ENCODE measurements at places on chromosomes 12 and 14.

DNA sequence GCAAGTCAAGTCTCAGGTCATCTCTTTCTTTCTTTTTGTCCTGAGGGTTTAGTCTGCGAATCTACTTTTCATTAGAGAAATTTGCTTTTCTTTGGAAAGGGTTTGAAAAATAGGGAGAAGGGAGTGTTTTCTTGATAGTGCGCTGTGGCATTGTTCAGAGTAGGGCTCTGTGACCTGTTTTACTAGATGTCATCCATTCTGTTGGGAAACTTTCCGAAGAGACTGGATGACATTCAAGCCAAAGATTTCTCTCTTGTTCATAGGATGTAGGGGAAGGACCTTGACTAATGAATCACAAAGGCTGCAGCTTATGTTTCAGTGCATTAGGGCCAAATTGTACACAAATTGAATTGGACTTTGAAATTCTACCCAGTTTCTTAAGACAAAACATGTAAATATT lies 14.7 kb downstream of the DLST start:
- no peak for DNase-seq

DNA sequence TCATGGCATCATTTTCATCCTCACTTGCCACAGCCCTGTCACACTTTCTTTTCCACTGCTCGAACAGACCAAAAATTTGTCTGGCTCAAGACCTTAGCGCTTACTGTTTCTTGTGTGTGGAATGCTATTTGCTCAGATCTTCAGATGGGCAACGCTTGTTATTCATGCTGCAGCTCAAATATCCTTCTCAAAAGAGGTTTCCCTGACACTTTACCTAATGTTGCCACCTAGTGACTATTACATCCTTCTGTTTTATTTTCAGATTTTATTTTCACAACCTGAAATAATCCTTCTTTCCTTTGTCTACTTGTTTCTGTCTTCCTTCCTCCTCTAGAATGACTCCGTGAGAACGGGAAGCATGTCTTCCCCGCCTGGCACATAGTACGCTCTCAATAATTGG lies 5.6 kb downstream of the FBXO33 start:
- no peak for DNase-seq

DNA sequence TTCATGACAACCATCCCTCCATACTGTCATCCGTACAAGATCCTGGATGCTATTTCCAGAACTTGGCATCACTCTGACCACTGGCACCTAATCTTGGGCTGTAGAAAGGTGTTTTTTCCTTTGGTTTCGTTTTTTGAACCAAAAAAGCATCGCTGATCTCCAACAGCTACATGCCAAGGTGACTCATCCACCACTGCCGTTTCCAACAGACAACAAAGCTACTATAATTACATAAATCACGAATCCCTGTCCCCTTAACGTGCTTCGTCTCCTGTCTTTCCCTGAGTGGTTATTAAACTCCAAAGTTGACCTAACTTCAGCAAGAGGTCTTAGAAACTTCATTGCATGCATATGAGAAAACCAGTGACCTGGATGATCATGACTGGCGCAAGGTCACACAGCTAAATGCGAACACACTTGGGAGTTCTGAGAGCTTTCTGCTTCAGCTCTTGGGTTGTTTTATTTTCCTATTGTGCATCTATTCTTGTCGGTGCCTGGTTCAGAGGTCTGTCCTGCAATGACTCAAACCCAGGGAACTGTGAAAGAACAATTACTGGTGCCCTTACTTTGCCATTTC lies 99.9 kb downstream of the PPM1H start:
- DNase-seq, result no peak

- no peak for DNase-seq
Observed at GRCh38 chr12:59055204-59055860, 135.0 kb upstream of the LRIG3 start.

DNA sequence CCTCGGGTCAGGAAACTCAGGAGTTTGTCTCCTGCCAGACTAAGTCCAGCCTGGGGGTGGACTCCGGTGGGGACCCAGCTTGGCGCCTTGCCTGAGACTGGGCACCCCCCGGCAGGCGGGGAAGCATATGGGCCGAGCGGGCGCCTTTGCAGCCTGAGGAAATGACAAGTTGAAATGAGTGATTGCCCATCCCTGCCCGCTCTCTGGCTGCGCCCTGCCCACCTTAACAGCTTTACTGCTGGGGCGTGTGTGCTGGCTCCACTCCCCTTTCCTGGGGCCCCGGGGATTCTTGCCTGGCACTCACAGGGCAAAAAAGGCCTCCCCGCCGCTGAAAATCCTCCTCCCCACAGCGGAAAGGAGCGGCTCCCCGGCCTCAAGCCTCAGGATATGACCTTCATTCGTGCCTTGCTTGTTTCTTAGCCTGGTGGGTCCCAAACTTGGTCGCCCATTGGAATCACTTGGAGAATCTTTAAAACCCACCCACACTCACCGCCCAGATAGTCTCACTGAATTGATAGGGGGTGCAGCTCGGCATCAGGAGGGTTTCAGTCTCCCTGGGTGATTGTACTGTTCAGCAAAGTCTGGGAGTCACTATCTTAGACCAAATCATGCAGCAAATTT lies 1.5 kb downstream of the RFLNA start:
- DNase-seq, result no peak

GRCh38 chr14:70924521-70924920 lies 17.3 kb downstream of the PCNX1 start:
- no peak for DNase-seq

- DNase-seq, result no peak
Observed at GRCh38 chr14:55814873-55815272, 234.9 kb downstream of the KTN1 start.

GRCh38 chr12:122306407-122306806 lies 40.1 kb upstream of the VPS33A start:
- no peak for DNase-seq

DNA sequence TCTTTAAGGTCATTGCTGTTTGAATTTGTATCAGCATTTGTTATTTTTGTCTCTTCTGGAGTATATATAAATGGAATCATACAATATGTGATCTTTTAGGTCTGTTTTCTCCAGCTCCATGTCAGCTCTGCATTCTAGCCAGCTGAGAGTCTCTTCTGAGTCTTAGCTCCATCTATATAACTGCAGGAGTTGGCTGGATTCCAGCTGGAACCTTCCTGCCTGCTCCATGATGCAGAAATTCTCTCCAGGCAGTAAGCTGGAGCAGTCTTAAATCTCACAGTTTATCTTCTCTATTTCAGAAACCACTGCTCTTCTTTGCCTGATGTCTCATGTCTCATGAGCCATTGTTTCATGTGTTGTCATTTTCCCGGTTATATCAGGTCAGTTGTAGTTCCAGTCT lies 827.6 kb downstream of the NRXN3 start:
- DNase-seq, result no peak

- no peak for DNase-seq
Observed at GRCh38 chr12:115380546-115381120, 696.7 kb upstream of the TBX3 start.

DNA sequence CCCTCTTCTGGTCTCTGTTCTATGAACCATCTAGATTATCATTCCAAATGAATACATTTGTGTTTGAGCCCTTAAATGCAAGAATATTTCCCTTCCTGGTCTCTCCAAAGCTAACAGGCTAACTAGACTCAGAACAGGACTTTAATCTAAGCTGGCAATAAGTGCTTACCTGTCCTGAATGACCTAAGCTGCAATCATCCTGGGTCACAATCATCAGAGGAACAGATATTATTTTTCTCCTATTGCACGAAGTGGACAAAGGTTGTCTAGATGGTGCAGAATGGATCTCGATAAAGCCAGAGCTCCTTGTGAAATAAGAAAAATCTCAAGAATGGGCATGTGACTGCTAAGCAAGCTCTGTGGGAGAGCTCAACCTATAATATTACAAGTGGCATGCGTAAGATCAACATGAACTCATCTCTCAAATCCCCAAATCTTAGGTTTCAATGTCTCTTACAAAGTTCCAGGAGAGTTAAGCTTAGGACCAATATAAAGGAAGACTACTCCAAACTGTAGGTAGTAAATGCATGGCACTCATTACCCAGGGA lies 10.6 kb upstream of the NUMB start:
- DNase-seq, result no peak

DNA sequence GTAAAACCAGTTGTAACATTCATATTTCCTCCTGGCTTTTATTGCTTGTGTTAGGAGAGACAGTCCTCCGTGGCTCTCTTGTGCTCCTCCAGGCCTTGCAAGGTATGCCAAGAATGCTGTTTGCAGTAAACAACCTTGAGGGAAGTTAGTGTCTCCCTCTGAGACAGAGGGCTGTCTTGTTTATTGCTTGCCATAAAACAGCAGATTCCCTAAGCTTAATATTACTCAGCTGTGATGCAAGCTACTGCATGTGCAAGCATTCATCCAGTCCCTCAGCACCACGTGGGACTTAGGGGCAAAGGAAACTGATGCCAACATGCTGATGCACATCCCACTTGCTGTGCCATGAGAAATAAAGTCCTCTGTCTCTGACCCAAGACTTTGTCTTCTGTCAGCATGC lies 6.6 kb downstream of the POMT2 start:
- DNase-seq, result no peak

DNA sequence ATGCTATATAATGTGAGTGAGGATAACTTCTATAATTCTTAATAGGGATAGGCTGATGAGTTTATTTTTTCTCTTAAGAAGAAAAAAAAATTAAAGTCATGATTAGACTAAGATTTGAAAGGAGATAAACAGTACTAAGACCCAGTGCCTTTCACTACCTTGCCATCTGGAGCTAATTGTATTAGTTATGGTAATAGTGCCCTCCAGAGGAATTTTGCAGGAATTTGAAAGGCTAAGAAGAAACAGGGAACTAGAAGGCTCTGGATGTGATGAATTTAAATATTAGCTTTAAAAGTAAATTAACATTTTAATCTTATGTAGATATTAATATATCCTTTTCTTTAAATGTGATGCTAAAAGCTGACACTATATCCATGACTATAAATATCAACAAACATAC lies 36.6 kb upstream of the PIK3C2G start:
- no peak for DNase-seq

DNA sequence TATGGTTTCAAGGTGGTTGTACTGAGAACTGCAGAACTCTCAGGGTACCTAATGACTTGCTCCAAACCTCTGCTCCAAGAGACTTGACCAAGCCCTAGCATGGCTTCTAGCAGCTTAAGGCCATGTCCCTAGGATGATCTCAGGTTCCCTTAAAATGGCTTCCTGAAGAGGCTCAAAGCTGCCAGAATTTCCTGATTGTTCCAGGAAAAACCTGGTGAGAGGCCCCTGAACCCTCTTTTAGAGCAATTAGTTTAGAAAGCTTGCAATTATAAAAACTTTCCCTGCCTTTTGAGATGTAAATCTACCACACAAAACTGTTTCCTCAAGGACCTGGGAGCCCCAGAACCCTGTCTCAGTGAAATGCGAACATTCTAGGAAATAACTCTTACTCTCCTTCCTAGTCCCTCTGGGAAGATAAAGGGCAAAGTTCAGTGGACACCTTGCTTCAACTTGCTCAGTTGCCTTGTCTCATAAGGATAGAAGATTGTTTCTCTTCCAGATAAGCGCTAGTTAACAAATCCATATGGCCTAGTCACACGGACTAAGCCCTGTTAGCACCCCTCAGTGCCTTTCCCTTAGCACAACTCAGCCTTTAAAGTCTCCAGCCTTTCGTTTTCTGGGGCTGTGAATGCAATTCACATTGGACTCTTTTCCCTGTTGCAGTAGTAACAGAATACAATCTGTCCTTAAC lies 2.5 kb downstream of the CMAS start:
- DNase-seq, result no peak

GRCh38 chr12:82708061-82708879 lies 21.6 kb downstream of the TMTC2 start:
- DNase-seq, result no peak

DNA sequence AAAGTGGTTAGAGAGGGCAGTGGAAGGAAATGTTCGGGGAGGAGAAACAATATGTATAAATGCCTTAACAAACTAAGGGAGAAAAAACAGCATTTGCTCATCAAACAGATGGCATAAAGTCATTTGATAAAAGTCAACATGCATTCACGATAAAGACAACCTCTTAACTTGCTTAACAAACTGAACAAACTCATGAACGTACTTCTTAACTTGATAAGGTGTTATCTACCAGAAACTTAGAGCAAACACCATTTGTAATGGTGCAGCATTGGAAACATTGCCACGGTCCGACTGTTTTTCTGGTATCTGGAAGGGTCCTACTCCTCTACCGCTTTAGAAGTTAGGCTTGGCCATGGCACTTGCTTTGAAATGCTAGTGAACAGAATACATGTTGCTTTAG lies 4.2 kb upstream of the RPS6KL1 start:
- DNase-seq, result no peak

DNA sequence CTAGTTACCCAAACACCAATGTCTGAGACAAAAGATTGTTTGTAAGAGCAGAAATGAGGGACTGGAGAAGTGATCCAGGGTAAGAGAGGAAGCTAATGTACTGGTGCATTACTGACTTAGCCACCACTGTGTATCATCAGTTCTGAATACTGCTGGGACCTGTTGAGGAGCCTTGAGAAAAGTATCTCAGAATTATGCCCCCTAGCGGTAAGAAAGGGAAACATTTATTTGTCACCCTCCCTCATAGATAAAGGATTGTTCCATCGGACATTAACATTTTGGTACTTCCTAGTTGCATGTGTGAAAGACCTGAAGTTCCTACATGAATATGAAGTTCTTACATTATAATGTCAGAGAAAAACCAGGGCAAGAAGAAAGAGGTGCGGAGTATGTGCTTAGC lies 612.5 kb downstream of the FSCB start:
- DNase-seq, result no peak

- no peak for DNase-seq
Observed at GRCh38 chr12:50725011-50725942, 38.6 kb upstream of the ATF1 start.

- no peak for DNase-seq
Observed at GRCh38 chr12:45273717-45274271, 57.9 kb downstream of the ANO6 start.

DNA sequence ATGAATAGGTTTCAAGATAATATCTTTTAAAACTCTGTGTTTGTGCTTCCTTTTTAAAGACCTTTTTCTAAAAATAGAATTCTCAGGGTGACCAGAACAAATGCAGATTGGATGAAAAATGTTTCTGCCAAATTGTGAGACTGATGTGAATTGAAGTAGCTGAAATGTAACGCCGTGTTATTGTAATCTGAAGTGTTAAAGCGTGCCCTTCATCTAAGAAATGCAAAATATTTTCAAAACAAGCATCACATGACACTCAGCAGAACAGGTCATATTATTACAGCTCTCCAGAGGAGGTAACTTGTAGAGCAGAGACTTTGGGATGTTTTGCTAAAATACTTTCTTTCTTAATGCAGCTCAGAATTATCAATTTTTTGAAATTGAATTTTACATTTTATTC lies 90.0 kb upstream of the PLEKHA5 start:
- no peak for DNase-seq

GRCh38 chr12:102475355-102475754 lies 5.0 kb downstream of the IGF1 start:
- DNase-seq, result no peak

DNA sequence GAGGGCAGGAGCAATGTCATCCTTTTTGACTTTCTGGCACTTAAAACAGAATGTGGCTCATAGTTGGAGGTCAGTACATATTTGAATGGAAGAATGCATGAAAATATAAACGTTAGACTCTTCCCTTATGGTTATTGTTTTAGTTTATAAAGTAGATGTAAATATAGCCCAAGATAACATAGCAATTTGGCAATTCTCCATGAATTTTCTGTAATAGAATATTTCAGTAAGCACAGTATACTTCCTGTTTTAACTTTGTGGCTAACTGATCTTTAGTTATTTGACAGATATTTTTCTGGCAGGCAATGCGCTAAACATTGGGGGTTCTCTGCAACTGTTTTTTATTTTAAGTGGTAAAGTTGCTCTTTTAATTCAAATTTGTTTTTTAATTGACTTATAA lies 763.0 kb downstream of the NRXN3 start:
- no peak for DNase-seq

- no peak for DNase-seq
Observed at GRCh38 chr14:57078054-57078453, 190.7 kb downstream of the EXOC5 start.

- no peak for DNase-seq
Observed at GRCh38 chr12:113582521-113583218, 111.0 kb upstream of the LHX5 start.

Measured in activated CD8-positive, alpha-beta memory T cell treated with anti-CD3 and anti-CD28 coated beads for 4 hours (primary cell).